Sigmoid colon (tissue), 7 donors: ENCODE measurements at places on chromosomes 6 and 20. TPM values are rescaled to one million over a fixed set of nuclear protein-coding genes. Genes with fewer than 3 reads are reported as not detected.

The SPATA25 gene
- total RNA-seq: 4.3 TPM

The RHAG gene
- total RNA-seq: 0.83 TPM

The SLC17A9 gene
- total RNA-seq: 3.8 TPM

The FOXO3 gene
- total RNA-seq: 75.5 TPM

The ISM1 gene
- total RNA-seq: 1.6 TPM

The JAG1 gene
- total RNA-seq: 76.4 TPM

The DAAM2 gene
- total RNA-seq: 53.2 TPM

The SRSF12 gene
- 3.6 TPM for total RNA-seq

The LY6G6F gene
- not detected for total RNA-seq

DNA sequence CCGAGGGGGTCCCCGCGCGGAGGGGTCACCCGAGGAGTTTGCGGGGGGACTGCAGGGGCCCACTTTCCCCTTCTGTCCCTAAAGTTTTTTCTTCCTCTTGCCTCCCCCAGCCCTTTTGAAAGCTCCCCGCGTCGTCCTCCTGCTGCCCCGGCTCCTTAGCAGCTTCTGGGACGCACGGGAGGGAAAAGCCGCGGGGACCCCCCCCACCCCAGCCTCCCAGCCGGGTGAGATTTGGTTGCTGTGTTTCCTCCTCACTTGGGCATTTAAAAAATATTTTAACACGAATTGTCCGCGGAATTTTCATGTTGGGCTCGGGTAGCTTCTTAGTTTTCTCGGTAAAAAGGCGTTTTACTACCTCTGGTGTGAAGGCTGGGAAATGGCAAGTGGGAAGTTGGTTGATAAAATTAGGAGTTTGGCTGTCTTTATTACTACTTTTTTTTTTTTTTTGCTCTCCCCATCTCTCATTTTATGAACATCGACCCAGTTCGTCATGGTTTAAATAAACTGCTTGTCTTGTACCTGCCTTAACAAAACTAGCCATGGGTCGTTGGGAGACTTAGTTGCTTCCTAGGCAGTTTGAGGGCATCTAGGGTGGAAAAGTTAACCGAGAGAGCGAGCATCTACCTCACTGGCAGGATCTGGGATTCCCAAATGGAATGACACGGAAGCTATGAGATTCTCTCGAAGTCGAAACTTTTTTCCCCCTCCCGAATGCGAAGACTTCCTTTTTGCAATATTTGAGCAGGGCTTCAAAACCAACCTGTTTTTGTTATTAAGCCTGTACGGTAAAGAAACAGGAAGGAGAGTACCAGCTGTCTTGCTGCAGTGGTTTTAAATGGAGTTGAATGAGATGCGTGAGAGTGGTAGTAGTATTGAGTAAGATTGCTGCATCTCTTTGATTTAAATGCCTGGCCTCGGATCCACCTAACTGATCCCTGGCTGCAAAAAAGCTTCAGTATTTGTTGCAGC, 868 bp downstream of the NCOA3 start:
- peak overlapping the region; percentile 96 for H3K27ac ChIP-seq
- H3K27me3 ChIP-seq: no peaks in the 10 kb centered on the region
- no peak for DNase-seq
- no peaks in the 10 kb centered on the region for H3K36me3 ChIP-seq
- H3K4me1 ChIP-seq: peaks cover 29% of the 10 kb centered on the region

DNA sequence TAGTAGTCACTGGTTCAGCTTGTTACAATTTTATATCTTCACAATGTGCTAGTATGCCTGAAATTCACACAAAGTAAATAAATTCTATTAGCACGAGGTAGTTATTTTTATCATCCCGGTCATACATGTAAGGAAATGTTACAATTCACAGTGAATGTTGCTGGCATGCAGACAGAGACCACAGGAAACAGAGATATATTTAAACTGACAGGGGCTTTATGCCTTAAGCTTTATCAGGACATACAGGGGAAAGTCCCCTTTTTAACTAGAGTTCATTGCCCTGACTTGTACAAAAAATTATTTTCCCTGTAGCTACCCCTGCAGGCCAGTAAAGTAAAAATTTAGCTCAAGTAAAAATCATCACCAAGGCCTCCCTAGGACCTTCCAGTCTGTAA, 712.0 kb upstream of the NRSN1 start:
- H3K27me3 ChIP-seq: no peaks in the 10 kb centered on the region
- H3K36me3 ChIP-seq: no peaks in the 10 kb centered on the region
- peaks cover 7% of the 10 kb centered on the region for H3K4me1 ChIP-seq
- no peak overlapping the region for H3K4me3 ChIP-seq

DNA sequence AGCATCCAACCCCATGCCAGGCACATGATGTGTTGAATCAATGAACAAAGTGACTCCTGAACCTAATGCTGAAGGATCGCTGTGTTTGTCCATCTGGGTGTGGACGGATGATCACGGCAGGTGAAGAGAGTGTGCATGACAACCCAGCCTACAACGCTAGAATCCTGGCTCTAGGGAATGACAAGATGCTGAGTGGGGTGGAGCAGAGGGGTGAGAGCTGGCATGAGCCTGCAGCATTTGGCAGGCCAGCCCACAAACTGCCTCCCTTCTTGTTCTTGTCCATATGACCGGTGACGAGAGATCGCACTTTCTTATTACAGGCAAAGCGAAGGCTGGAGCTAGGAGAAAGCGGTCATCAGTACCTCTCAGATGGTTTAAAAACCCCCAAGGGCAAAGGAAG, 54.7 kb upstream of the CDKAL1 start:
- H3K27me3 ChIP-seq: no peaks in the 10 kb centered on the region
- H3K27ac ChIP-seq: no peak overlapping the region
- H3K36me3 ChIP-seq: no peaks in the 10 kb centered on the region
- H3K4me3 ChIP-seq: no peak overlapping the region

- H3K4me1 ChIP-seq: no peaks in the 10 kb centered on the region
- H3K27me3 ChIP-seq: no peaks in the 10 kb centered on the region
- no peak for DNase-seq
- no peak overlapping the region for H3K4me3 ChIP-seq
These were observed 736.1 kb downstream of the DOK5 start for GRCh38 chr20:55211481-55211880.

GRCh38 chr6:40848038-40848437, 191.0 kb downstream of the UNC5CL start:
- no peaks in the 10 kb centered on the region for H3K27me3 ChIP-seq
- H3K4me1 ChIP-seq: no peaks in the 10 kb centered on the region
- DNase-seq: no peak
- H3K36me3 ChIP-seq: no peaks in the 10 kb centered on the region
- H3K4me3 ChIP-seq: no peak overlapping the region
- H3K27ac ChIP-seq: no peak overlapping the region

DNA sequence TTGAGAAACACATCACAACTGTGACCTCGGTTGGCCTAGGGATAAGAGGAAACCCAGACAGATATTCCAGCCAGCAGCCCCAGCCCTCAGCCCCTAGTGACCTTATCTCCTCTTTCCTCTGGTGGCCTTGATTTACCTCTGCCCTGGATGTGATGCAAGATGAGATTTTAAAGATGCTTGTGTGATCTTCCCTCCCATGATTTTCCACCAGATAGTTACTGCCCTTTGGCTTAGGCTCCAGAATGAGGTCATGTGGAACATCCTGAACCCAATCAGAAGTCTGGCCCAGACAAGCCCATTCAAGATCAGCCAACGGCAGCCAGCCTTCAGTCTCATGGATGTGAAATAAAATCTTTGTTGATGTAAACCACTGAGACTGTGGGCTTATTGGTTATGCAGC, 104.0 kb downstream of the BANF2 start:
- H3K27me3 ChIP-seq: no peaks in the 10 kb centered on the region
- H3K4me3 ChIP-seq: no peak overlapping the region
- peak; percentile 72 for DNase-seq
- H3K36me3 ChIP-seq: no peaks in the 10 kb centered on the region

DNA sequence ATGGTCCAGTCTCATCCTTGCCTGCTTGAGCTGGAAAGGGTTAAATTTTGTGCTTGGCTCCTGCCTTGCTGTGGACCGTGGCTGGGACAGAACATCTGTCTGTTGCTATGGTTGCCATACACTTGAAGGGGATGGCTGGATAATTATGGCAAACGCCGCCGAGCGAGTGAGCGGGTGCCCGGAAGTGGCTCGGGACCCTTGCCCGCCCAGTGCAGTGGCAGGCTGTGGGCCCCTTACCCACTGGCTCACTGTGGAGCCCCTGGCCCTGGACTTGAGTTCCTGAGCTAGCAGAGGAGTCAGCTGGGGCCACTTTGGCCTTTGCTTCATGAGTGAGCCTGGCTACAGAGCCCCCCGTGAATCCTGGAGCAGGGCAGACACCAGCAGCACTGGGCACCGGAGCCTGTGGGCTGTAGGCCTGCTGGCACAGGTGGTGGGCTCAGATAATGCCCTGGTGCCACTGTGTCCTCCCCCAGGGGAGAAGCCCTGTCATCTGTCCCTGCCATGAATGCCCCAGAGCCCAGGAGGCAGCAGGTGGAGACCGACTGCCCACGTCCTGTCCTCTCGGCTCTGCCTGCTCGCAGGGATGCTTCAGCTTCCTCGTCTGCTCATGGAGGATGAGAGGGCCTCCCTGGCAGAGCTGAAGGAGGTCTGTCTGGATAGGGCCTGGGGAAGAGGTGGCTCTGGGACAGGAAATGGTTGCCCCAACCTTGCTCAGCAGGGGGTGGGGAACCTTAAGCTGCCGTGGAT, 25.5 kb upstream of the NOL4L start:
- H3K27ac ChIP-seq: no peak overlapping the region
- H3K36me3 ChIP-seq: no peaks in the 10 kb centered on the region
- DNase-seq: no peak
- no peaks in the 10 kb centered on the region for H3K4me1 ChIP-seq
- no peaks in the 10 kb centered on the region for H3K27me3 ChIP-seq

- H3K4me3 ChIP-seq: peak overlapping the region; percentile 56
- peaks cover 8% of the 10 kb centered on the region for H3K4me1 ChIP-seq
- H3K27me3 ChIP-seq: peaks cover 35% of the 10 kb centered on the region
- H3K36me3 ChIP-seq: no peaks in the 10 kb centered on the region
These were observed 1.6 kb downstream of the REM1 start for GRCh38 chr20:31476643-31477215.

- H3K4me1 ChIP-seq: peaks cover 9% of the 10 kb centered on the region
- no peak overlapping the region for H3K27ac ChIP-seq
These were observed 60.1 kb downstream of the MTHFD1L start for GRCh38 chr6:150925590-150925928.

GRCh38 chr20:34495916-34496315, 20.3 kb upstream of the DYNLRB1 start:
- no peaks in the 10 kb centered on the region for H3K4me1 ChIP-seq
- no peak for DNase-seq
- no peak overlapping the region for H3K27ac ChIP-seq
- peaks cover 77% of the 10 kb centered on the region for H3K36me3 ChIP-seq

GRCh38 chr20:16699293-16699692, 30.5 kb upstream of the SNRPB2 start:
- H3K4me3 ChIP-seq: no peak overlapping the region
- H3K36me3 ChIP-seq: no peaks in the 10 kb centered on the region
- no peaks in the 10 kb centered on the region for H3K4me1 ChIP-seq
- DNase-seq: no peak
- H3K27me3 ChIP-seq: no peaks in the 10 kb centered on the region
- no peak overlapping the region for H3K27ac ChIP-seq

DNA sequence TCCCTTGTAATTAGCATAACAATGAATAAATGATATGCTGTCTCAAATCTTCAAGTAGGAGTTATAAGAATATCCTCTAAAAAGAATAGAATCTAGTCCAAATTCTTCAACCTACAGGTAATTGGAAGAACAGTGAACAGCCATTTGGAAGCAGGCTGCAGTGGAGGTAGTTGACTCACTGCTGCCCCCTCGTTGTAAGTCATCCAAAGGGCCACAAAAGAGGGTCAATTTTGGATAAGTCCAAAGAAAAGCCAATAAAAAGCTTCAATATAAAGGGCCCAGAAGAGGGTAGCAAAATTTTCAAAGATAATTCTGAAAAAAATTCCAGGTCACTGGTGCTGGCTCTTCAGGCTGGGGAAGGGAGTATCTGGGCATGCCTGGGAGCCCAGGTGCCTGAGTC, 60.8 kb upstream of the SSTR4 start:
- no peaks in the 10 kb centered on the region for H3K4me1 ChIP-seq
- H3K36me3 ChIP-seq: no peaks in the 10 kb centered on the region
- H3K27me3 ChIP-seq: no peaks in the 10 kb centered on the region
- H3K4me3 ChIP-seq: no peak overlapping the region

DNA sequence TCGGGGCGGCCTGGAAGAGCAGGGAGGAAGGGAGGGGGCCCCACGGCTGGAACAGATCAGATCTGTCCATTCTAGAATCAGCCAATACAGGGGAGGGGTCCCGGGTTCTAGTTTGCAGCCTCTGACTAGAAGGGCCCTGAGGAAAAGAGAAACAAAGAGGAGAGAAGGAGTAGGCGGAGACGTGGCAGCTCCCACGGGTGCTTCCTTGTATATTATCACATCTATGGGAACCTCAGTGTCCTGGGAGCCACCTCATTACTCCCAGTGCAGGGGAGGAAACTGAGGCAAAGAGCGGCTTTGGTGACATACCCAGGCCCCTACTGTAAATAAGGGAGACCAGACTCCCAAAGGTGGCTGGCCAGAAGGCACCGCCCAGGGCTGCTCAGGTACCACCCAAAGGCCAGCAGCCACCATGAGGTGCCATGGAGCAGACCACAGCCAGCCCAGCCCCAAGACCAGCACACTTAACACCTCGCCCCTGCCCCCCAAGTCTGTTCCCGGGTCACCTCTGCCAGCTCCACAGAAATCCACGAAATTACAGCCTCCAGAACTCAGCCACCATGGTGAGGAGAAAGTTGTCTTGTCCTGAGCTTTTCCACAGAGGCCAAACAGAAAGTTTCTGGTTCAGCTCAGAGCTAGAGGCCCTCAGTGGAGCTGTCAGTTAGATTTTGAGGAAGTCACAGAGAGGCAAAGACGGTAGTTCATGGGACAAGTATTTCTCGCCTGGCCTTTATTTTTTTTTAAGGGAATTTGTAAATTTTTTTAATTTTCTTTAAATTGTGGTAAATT, 2.1 kb downstream of the ZC3H12D start:
- H3K36me3 ChIP-seq: no peaks in the 10 kb centered on the region
- no peak for DNase-seq
- H3K4me1 ChIP-seq: no peaks in the 10 kb centered on the region
- H3K4me3 ChIP-seq: peak overlapping the region; percentile 39
- no peaks in the 10 kb centered on the region for H3K27me3 ChIP-seq

GRCh38 chr6:100851819-100852218, 29.3 kb downstream of the ASCC3 start:
- no peaks in the 10 kb centered on the region for H3K27me3 ChIP-seq
- no peaks in the 10 kb centered on the region for H3K36me3 ChIP-seq
- no peak overlapping the region for H3K4me3 ChIP-seq
- no peaks in the 10 kb centered on the region for H3K4me1 ChIP-seq
- H3K27ac ChIP-seq: no peak overlapping the region
- no peak for DNase-seq

DNA sequence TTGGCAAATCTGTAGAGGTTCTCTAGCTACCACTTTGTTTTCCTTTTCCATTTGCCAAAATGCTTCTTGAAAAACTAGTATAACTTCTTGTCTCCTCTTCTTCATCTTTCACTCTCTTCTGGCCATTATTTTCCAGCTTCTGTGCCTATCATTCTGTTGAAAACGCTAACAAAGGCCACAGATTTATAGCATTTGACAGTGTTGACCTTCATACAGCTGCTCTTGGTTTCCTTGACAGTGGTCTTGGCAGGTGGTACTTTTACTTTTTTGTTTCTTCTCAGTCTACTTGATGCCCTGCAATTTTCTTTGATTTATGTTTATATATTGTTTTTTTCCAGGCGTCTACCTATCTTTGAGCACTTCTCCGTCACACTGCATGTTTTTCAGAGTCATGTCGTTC, 23.7 kb downstream of the TRMT11 start:
- peaks cover 15% of the 10 kb centered on the region for H3K36me3 ChIP-seq
- H3K27ac ChIP-seq: no peak overlapping the region
- H3K4me1 ChIP-seq: no peaks in the 10 kb centered on the region
- no peak for DNase-seq
